ENCODE measurements at places on chromosomes 11 and 22.

- no peak for DNase-seq
Observed at GRCh38 chr22:33510429-33510904, 409.8 kb downstream of the LARGE1 start.

GRCh38 chr22:49783036-49783746, 44.5 kb downstream of the BRD1 start:
- DNase-seq = no peak

- no peak for DNase-seq
Observed at GRCh38 chr11:58905721-58906547, 33.4 kb upstream of the GLYATL1 start.

- no peak for DNase-seq
Observed at GRCh38 chr11:3667149-3668035, 3.8 kb downstream of the CHRNA10 start.

GRCh38 chr11:117654281-117655255, 142.4 kb downstream of the DSCAML1 start:
- no peak for DNase-seq

- no peak for DNase-seq
Observed at GRCh38 chr11:742156-742546, 5.1 kb upstream of the TALDO1 start.

DNA sequence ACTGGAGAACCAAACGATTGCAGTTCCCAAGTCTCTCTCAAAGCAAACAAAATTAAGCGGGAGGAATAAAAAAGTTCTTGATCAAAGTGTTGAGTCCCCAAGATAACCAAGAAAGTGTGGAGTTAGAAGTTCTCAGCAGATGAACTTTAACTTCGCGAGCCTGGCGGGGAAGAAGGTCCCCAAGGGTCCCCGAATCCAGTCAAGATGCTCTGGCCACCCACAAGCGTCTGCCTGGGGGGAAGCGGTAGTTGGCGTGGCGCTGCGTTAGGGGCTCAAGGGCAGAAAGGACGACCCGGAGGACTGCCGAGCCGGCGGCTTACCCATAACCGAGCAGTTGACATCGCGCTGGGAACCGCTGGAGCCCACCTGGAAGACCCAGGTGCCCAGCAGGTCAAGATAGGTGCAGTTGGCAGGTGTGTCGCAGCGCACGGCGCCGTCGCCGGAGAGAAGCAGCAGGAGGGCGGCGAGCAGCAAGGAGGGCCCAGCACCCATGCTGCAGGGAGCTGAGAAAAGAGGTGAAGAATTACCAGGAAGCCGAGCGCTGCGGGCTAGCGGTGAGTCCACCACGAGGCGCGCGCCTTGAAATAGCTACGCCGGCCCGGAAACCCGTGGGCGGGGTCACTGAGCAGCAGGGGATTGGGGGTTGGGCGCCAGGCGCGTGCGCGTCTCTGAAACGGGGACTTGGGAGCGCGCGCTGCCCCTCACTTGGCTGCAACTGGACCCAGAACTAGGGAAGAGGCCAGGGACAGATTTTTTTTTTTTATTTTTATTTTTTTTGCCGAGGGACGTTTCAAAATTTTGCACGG, at the start of gene CTSC:
Gene CTSC, minus strand, starts transcription at position 556 of the 806 bp plus-strand sequence. Its CDS starts 64 bp downstream, at position 492.
- peak; percentile 90 for DNase-seq

All from activated CD4-positive, alpha-beta T cell treated with anti-CD3 and anti-CD28 coated beads for 24 hours (primary cell).